ENCODE measurements at places on chromosomes 4 and X.
A peak's percentile ranks its signal among the peaks of the same experiment; 100 is the strongest.

GRCh38 chr4:997375-998071 lies 4.3 kb upstream of the SLC26A1 start:
- peak overlapping the region; percentile 47 for H3K4me3 ChIP-seq
- peak; percentile 90 for DNase-seq
- peak overlapping the region; percentile 81 for H3K27ac ChIP-seq
- H3K27me3 ChIP-seq, result no peaks in the 10 kb centered on the region
- peaks cover 37% of the 10 kb centered on the region for H3K4me1 ChIP-seq

- H3K36me3 ChIP-seq, result no peaks in the 10 kb centered on the region
- peaks cover 27% of the 10 kb centered on the region for H3K27me3 ChIP-seq
- no peak overlapping the region for H3K4me3 ChIP-seq
These were observed 79.8 kb downstream of the NSUN7 start for GRCh38 chr4:40829586-40829985.

GRCh38 chr4:54447304-54447703 lies 210.5 kb upstream of the KIT start:
- no peaks in the 10 kb centered on the region for H3K27me3 ChIP-seq
- H3K4me1 ChIP-seq, result no peaks in the 10 kb centered on the region
- H3K4me3 ChIP-seq, result no peak overlapping the region
- no peak for DNase-seq

DNA sequence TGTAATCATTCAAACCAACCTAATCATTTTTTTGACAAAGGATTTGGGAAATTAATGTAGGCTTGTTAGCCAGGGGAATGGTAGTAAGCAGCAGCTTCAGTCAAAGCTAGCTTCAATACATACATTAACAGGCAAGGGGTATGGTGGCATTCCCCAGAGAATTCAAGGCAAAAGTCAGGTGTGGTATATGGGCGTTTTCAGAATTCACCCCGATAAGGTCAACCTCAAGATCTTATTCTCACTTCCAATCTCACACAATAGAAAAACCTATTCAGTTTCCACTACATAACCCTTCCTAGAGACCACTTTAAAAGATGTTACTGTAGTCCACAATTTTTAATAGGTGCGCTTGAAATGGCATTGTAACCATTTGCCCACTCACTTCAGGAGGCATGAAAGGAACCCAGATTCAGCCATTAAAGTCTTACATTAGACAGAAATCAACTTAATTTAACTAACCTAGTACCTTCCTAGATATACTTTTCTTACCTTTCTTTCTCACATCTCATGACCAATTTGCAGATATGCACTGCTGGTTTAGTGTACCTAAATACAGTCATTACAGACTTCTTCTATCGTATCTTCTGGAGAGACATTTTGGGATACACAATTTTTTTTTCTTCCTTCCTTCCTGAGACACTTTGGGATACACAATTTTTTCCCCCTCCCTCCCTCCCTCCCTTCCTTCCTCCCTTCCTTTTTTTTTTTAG lies 34.9 kb downstream of the MAML3 start:
- no peak overlapping the region for H3K27ac ChIP-seq
- no peak overlapping the region for H3K4me3 ChIP-seq
- DNase-seq, result no peak
- no peaks in the 10 kb centered on the region for H3K36me3 ChIP-seq
- no peaks in the 10 kb centered on the region for H3K4me1 ChIP-seq

DNA sequence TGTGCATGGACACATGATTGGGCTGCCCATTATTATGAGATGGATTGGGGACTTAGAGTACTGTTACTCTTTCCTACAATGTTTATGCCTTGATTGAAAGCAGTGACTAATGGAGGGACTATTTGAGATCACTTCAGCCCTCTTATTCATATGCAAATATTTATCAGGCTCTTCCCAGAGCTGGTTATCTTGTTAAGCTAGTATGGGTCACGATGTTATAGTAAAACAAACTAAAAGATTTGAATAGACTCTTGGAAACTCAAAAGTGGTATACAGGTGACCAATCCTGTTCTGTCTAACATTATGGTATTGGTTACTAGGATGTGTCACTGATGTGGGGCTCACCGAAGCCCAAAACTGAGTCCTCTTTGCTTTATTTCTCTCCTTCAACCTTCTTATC lies 306.2 kb upstream of the CASK start:
- no peak overlapping the region for H3K4me3 ChIP-seq
